GM23248 (cell line): ENCODE measurements at places on chromosomes 2 and 18. TPM values are rescaled to one million over a fixed set of nuclear protein-coding genes. Genes with fewer than 3 reads are reported as not detected.

GRCh38 chr2:132977812-132978529 is 308.0 kb upstream of the LYPD1 start:
- no peak overlapping the region for H3K27ac ChIP-seq
- no peak overlapping the region for H3K4me3 ChIP-seq
- no peaks in the 10 kb centered on the region for H3K27me3 ChIP-seq
- no peaks in the 10 kb centered on the region for H3K4me1 ChIP-seq
- DNase-seq, result peak; percentile 47
- no peaks in the 10 kb centered on the region for H3K36me3 ChIP-seq

IL1RL1 gene
- not detected in 2 replicates for total RNA-seq

GRCh38 chr2:221716426-221717303 is 144.6 kb upstream of the EPHA4 start:
- peak; percentile 82 for DNase-seq
- H3K27me3 ChIP-seq, result no peaks in the 10 kb centered on the region
- H3K4me1 ChIP-seq, result peaks cover 12% of the 10 kb centered on the region
- H3K4me3 ChIP-seq, result no peak overlapping the region
- H3K36me3 ChIP-seq, result no peaks in the 10 kb centered on the region

GRCh38 chr18:39863916-39864315 is 2091.1 kb upstream of the PIK3C3 start:
- no peak overlapping the region for H3K4me3 ChIP-seq
- DNase-seq, result no peak
- no peaks in the 10 kb centered on the region for H3K27me3 ChIP-seq
- no peak overlapping the region for H3K27ac ChIP-seq
- no peaks in the 10 kb centered on the region for H3K36me3 ChIP-seq

- H3K27ac ChIP-seq, result no peak overlapping the region
- no peak overlapping the region for H3K4me3 ChIP-seq
- H3K36me3 ChIP-seq, result no peaks in the 10 kb centered on the region
- H3K27me3 ChIP-seq, result no peaks in the 10 kb centered on the region
Measured at GRCh38 chr2:129160879-129161278, 818.6 kb upstream of the RAB6C start.

GRCh38 chr2:50953021-50953420 is 78.9 kb downstream of the NRXN1 start:
- peak; percentile 20 for DNase-seq
- no peak overlapping the region for H3K4me3 ChIP-seq
- no peaks in the 10 kb centered on the region for H3K4me1 ChIP-seq
- no peaks in the 10 kb centered on the region for H3K36me3 ChIP-seq
- no peaks in the 10 kb centered on the region for H3K27me3 ChIP-seq
- H3K27ac ChIP-seq, result no peak overlapping the region

DNA sequence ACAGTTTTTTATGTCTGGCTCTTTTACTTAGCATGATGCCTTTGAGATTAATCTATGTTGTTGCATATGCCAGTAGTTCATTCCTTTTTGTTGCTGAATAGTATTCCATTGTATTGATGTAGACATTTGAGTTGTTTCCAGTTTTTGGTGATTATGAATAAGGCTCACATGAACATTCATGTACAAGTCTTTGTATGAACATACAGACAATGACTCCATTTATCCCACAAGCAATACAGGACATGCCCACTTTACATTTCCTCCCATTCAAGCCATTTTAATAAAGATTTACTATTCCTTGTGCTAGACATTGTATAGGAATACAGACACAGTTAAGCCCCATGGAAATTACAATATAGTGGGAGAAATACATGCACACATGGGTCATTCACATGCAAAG is 118.0 kb downstream of the TRIM43 start:
- no peaks in the 10 kb centered on the region for H3K27me3 ChIP-seq
- no peaks in the 10 kb centered on the region for H3K36me3 ChIP-seq
- no peak for DNase-seq

- H3K36me3 ChIP-seq, result no peaks in the 10 kb centered on the region
- H3K27ac ChIP-seq, result no peak overlapping the region
- H3K4me1 ChIP-seq, result no peaks in the 10 kb centered on the region
- no peaks in the 10 kb centered on the region for H3K27me3 ChIP-seq
- H3K4me3 ChIP-seq, result no peak overlapping the region
Measured at GRCh38 chr2:229220254-229220653, 50.8 kb downstream of the PID1 start.
